Smooth muscle cell of the pulmonary artery (primary cell): ENCODE measurements at places on chromosomes 3 and 15. TPM values are rescaled to one million over a fixed set of nuclear protein-coding genes. Genes with fewer than 3 reads are reported as not detected.

ARGFX gene
- total RNA-seq: not detected in 2 replicates

IQSEC1 gene
- 34.2 and 50.7 TPM in 2 replicates for total RNA-seq

OXTR gene
- 18.5 and 30.7 TPM in 2 replicates for total RNA-seq

SMCO1 gene
- total RNA-seq: not detected in 2 replicates

BLOC1S6 gene
- total RNA-seq: 67.8 and 98.5 TPM in 2 replicates

GABRR3 gene
- total RNA-seq: not detected in 2 replicates

LACTB gene
- total RNA-seq: 28.8 and 31.8 TPM in 2 replicates

FGF12 gene
- total RNA-seq: 0.03 and 0.07 TPM in 2 replicates

AADAC gene
- total RNA-seq: 1.9 and 17.6 TPM in 2 replicates

TP63 gene
- total RNA-seq: 0.20 and 0.85 TPM in 2 replicates

GOLGA6L10 gene
- total RNA-seq: 0.85 and 1.3 TPM in 2 replicates

RARRES1 gene
- total RNA-seq: 8.0 and 10.9 TPM in 2 replicates

SLC9C1 gene
- 0.20 and 0.43 TPM in 2 replicates for total RNA-seq

ITPKA gene
- 0.76 and 0.91 TPM in 2 replicates for total RNA-seq

HYAL3 gene
- total RNA-seq: 10.6 and 10.8 TPM in 2 replicates

MYZAP gene
- 0.03 and 0.07 TPM in 2 replicates for total RNA-seq

NAALADL2 gene
- 13.9 and 18.4 TPM in 2 replicates for total RNA-seq

AZI2 gene
- 93.1 and 127 TPM in 2 replicates for total RNA-seq

GAP43 gene
- total RNA-seq: 5.7 and 6.1 TPM in 2 replicates

C3orf80 gene
- 1.7 and 1.8 TPM in 2 replicates for total RNA-seq

HHLA2 gene
- not detected in 2 replicates for total RNA-seq

CGGBP1 gene
- 59.3 and 79.3 TPM in 2 replicates for total RNA-seq

C3orf18 gene
- 24.4 and 30.9 TPM in 2 replicates for total RNA-seq

HEG1 gene
- total RNA-seq: 385 and 641 TPM in 2 replicates

ISL2 gene
- total RNA-seq: 0.46 TPM in 1 of 2 replicates, not detected in the other

MOBP gene
- total RNA-seq: not detected in 2 replicates

ROBO2 gene
- total RNA-seq: 0.43 and 1.4 TPM in 2 replicates

EOMES gene
- not detected in 2 replicates for total RNA-seq

ESYT3 gene
- 0.07 and 0.23 TPM in 2 replicates for total RNA-seq

CD86 gene
- not detected in 2 replicates for total RNA-seq

LSAMP gene
- 1.0 and 3.2 TPM in 2 replicates for total RNA-seq

CNTN6 gene
- 0.86 and 1.9 TPM in 2 replicates for total RNA-seq

GOLGA8S gene
- 0.07 and 0.10 TPM in 2 replicates for total RNA-seq

WNT5A gene
- 12.4 and 80.7 TPM in 2 replicates for total RNA-seq

AP4E1 gene
- total RNA-seq: 13.0 and 16.6 TPM in 2 replicates

XCR1 gene
- total RNA-seq: not detected in 2 replicates

GRIP2 gene
- total RNA-seq: 0.10 and 0.46 TPM in 2 replicates

KCNAB1 gene
- 2.0 and 35.6 TPM in 2 replicates for total RNA-seq

ZCWPW2 gene
- 0.66 and 1.2 TPM in 2 replicates for total RNA-seq

FEZF2 gene
- total RNA-seq: not detected in 2 replicates

NTRK3 gene
- total RNA-seq: 1.4 and 1.5 TPM in 2 replicates

CCDC54 gene
- not detected in 2 replicates for total RNA-seq

LMAN1L gene
- total RNA-seq: 0.26 TPM in 1 of 2 replicates, not detected in the other

KNG1 gene
- total RNA-seq: not detected in 2 replicates

MYLK gene
- 235 and 500 TPM in 2 replicates for total RNA-seq

TRANK1 gene
- total RNA-seq: 10.3 and 15.6 TPM in 2 replicates

CCDC174 gene
- 6.9 and 8.7 TPM in 2 replicates for total RNA-seq

FHIT gene
- 1.0 and 1.3 TPM in 2 replicates for total RNA-seq

CDHR4 gene
- total RNA-seq: 0.07 TPM in 1 of 2 replicates, not detected in the other

UBP1 gene
- 53.4 and 56.6 TPM in 2 replicates for total RNA-seq

CKMT1A gene
- total RNA-seq: not detected in 2 replicates
